ENCODE measurements at places on chromosomes 2 and 18. TPM values are rescaled to one million over a fixed set of nuclear protein-coding genes. Genes with fewer than 3 reads are reported as not detected.

The ASPRV1 gene
- total RNA-seq, result 2.5 TPM

The REL gene
- total RNA-seq, result 17.3 TPM

The ZBTB7C gene
- 95.0 TPM for total RNA-seq

- DNase-seq, result no peak
These were observed 19.7 kb upstream of the ANKRD53 start for GRCh38 chr2:70958759-70959158.

DNA sequence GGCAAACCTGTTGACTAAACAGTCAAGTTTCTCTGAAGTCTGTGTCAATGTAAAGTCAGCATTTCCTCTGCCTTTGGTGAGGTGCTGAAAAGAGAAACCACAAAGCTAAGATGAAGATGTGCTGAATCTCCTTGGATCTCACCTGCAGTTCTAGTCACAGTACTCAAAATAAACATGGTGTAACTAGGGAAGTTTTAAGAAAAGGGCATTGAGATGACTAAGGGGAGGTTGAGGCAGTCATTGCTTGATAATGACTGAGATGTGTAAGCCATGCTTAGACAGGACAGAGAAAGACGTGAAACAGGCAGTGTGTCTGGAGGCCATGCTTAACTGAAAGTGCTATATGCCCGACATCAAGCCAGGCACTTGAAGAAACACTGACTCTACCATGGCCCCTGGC, 1010.0 kb upstream of the CELF4 start:
- no peak for DNase-seq

GRCh38 chr2:41707790-41708451, 339.9 kb upstream of the PKDCC start:
- DNase-seq, result no peak

- DNase-seq, result no peak
These were observed 251.2 kb downstream of the ACKR3 start for GRCh38 chr2:236820763-236821344.

DNA sequence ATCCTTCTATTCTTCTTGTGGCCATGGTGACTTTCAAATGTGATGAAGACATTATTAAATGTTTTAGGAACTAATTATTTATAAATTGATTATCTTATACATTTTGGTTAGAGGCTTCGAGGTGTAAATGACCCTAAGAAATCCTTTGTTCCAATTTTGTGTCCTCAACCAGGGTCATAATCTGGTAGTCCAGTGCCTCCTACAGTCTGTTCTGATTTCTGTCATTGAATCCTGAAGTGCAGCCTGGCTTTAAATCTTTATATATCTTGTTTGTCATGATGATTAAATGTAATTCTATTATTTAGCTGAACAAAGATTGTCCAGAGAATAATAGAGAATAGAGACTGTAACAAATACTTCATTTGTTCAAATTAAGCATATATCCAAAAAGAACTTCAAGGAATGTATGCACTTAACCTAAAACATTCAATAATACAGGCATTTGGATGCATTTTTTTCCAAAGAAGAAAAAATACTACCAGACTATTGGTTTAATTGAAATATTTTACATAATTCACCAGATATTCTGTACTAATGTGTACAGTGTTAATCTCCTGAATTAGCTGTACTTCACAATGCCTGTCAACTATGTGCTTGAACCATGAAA, 89.8 kb downstream of the PRPF40A start:
- DNase-seq, result no peak

Data from tibial nerve (tissue), 4 donors.